ENCODE measurements at places on chromosomes 7 and 10.

DNA sequence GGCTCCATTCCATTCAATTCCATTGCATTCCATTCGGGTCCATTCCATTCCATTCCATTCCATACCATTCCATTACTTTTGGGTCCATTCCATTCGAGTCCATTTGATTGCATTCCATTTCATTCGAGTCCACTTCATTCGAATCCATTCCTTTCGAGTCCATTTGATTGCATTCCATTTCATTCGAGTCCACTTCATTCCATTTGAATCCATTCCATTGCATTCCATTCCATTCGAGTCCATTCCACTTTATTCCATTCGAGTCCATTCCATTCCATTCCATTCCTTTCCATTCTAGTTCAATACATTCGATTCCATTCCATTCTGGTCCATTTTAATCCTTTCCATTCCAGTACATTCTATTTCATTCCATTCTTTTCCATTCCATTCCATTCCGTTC lies 334.0 kb downstream of the ZNF33B start:
- DNase-seq, result no peak

- no peak for DNase-seq
Measured at GRCh38 chr10:113097036-113097435, 147.0 kb downstream of the TCF7L2 start.

DNA sequence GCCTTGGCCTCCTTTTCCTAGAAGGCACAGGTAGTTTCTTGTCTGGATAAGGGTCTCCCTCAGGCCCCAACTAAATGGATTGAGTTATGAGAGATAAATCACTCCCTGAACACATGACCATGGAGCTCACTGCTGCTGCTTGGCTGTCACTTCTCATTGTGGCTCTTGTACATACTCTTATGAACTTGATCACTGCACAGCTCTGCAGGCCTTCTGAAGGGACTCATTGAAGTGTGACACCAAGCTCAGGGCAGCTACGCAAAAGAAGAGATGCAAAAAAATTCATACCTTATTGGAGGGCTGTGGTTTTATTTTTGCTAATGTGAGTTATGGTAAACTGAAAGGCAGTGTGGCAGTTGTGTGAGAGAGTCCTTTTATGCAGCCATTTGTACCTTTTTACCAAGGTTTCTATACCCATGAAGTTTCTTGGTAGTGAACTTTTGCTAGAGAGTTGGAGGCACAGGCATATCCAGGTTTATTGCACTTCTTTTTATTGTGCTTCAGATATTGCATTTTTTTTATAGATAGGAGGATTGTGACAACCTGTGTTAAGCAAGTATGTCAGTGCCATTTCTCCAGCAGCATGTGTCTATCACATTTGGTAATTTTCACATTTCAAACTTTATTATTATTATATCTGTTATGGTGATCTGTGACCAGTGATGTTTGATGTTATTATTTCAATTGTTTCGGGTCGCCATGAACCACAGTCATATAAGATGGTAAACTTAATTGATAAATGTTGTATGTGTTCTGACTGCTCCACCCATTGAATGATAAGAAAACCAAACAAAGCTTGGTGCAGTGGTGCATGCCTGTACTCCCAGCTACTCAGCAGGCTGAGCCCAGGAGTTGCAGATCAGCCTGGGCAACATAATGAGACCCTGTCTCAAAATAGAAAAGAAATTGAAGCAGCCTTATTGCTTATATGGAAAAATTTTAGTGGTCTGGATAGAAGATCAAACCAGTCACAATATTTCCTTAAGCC lies 100.6 kb downstream of the LRRC4 start:
- DNase-seq, result no peak

DNA sequence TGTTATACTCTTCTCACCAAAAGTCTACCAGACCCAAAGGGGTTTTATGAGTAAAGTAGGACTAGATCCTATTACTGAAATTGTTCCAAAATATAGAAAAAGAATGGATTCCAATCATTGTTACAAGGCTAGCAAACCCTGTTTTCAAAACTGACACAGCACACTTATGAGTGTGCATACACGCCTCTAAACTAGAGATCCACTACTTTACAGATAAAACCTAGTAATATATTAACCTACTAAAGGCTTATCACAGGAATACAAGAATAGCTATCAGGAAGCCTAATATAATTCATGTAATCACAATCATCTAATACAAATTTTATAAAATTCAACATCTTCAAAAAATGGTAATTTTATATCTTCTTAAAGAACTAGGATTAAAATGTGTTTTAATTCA lies 52.2 kb downstream of the ERCC6 start:
- DNase-seq, result no peak

GRCh38 chr10:77636282-77636966 lies 1.2 kb downstream of the KCNMA1 start:
- DNase-seq, result no peak

GRCh38 chr7:65239707-65240352 lies 133.8 kb upstream of the ZNF92 start:
- no peak for DNase-seq

DNA sequence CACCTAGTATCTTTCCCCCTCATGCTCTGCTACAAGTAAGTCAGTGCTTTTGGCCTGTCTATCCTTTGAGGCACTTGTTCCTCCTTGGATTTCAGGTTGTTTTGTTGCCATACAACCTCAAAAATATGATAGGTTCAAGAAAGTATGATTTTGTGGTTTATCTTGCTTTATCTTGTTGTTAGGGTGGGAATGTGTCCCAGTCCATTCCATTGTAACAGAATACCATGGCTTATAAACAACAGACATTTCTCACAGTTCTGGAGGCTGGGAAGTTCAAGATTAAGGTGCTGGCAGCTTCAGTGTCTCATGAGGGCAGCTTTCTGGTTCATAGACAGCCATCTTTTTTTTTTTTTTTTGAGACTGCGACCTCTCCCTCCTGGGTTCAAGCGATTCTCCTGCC lies 72.1 kb downstream of the TMEM270 start:
- DNase-seq, result no peak

DNA sequence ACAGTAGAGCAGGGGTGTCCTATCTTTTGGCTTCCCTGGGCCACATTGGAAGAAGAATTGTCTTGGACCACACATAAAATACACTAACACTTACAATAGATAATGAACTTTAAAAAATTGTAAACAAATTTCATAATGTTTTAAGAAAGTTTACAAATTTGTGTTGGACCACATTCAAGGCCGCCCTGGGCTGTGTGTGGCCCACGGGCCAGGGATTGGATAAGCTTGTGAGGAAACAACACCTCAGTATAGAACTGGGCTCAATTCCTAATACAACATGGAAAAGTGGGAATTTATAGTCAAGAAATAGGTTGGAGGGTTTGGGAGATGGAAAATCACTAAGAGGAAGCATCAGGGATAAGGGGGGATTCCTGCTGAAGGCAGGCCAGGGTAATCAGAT lies 17.7 kb downstream of the ZNF277 start:
- DNase-seq, result no peak

- no peak for DNase-seq
Measured at GRCh38 chr10:77920495-77920894, 6.1 kb downstream of the DLG5 start.

GRCh38 chr7:66964411-66964810 lies 31.0 kb downstream of the SBDS start:
- DNase-seq, result no peak

- no peak for DNase-seq
Measured at GRCh38 chr7:1318661-1319060, 86.0 kb downstream of the UNCX start.

DNA sequence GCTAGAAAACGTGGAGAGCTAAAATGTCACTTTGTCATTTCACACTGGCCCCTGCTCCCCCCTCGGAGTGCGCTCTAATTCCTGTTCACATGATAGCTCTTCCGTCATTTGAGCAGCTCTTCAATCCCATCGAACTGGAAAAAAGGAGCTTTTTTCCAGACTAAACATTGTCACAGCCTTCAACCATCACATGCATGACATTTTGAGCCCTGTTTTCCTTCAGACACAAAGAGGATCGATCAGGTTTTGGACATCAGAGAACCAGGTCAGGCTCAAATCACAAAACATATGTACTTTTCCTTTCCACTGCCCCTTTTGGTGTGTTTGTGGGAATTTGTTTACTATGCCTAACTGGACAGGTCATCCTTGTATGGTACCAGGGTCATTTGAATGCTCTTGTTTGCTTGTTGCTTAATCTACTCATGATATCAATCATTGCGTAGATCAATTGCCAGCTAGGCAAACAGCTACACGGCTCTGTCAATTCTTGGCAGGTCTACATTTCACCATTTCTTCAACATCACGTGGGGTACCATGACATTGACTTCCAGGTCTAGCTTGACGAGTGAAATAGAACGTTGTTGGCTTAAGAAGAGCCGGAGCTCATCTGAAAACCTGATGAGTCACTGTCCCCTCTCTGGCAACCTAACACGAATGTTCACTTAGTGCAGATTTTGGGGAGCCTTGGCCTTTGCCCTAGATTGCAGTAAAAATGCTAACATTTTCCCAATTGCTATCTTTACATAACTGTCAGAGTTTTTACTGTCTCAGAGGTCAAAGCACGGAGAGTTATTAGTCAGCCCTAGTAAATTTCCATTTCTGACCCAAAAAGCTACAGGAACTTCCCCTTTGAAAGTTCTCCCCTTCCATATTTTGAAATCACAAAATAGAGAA lies 87.3 kb downstream of the LYZL2 start:
- DNase-seq, result no peak

DNA sequence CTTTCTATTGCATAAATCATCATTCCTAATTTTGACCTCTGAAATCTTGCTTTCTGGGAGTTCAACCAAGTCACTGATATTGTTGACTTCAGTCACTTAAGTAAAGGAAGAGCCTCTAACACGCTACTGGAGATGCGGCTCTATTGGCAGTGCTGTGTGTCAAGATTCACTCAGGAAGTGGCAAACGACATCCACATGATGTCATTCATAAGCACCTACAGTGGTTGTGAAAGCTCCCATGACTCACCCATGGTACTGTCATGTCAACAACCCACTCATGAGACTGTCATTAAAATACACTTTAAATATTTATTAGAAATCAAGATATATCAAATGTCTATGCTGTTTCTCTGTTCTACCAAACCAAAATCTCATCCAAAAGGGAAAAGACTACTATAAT lies 52.5 kb upstream of the LHFPL3 start:
- no peak for DNase-seq

DNA sequence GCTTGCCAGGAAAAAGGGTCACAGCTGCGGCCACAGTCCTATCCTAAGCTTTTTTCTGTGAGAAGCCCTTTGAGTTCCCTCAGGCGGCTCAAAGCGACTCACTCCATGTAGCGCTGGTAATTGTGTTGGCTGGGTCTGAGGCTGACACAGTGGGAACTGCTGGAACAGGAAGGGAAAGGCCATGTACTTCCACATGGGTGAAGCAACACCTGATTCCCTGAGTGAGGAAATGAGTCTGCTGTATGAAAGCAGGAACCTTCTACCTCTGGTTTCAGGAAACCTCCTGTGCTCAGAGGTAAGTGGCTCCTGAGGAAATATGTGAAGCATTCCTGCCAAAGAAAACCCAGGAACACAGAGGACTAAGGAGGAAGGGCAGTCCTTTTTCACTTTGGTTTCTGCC lies 734.6 kb upstream of the SORCS1 start:
- no peak for DNase-seq

GRCh38 chr10:112763916-112764520 lies 186.0 kb upstream of the TCF7L2 start:
- DNase-seq, result no peak

DNA sequence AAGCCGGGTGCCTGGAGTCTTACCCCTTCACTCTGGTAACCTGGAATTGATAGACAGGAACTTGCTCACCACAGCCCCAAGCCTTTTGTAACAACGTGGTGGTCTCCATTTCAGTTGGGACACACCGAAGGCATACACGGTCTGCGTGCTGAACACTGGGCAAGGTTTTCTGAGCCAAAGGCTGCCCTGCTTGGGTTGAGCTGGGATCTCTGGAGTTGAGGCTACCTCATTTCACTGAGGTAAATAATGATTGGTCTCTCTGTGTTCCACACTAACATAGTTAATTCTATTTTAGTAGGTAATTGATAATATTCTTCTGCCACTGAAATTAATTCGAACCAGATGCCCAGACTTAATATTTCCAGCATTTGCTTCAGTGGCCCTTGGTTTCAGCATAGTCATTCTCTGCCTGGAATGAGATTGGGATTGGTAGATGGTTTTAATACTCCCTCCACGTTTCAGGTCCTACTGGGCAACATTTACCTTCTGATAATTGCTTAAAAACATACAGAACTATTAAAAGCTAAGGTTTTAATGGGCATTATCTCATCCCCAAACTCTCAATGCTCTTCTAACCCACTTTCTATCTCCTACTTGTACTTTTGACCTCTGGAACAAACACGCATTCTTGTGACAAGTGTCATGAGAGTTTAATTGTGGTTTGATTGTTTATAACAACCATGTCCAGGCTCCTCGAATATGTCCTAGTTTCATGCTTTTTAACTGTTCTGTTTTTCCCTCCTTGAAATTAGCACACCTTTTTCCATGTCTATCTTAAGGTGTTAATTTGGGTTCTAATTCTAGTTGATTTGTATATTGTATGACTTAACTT lies 202.3 kb upstream of the KLF6 start:
- no peak for DNase-seq

- DNase-seq, result no peak
Measured at GRCh38 chr10:98713586-98713985, 266.9 kb upstream of the HPS1 start.

DNA sequence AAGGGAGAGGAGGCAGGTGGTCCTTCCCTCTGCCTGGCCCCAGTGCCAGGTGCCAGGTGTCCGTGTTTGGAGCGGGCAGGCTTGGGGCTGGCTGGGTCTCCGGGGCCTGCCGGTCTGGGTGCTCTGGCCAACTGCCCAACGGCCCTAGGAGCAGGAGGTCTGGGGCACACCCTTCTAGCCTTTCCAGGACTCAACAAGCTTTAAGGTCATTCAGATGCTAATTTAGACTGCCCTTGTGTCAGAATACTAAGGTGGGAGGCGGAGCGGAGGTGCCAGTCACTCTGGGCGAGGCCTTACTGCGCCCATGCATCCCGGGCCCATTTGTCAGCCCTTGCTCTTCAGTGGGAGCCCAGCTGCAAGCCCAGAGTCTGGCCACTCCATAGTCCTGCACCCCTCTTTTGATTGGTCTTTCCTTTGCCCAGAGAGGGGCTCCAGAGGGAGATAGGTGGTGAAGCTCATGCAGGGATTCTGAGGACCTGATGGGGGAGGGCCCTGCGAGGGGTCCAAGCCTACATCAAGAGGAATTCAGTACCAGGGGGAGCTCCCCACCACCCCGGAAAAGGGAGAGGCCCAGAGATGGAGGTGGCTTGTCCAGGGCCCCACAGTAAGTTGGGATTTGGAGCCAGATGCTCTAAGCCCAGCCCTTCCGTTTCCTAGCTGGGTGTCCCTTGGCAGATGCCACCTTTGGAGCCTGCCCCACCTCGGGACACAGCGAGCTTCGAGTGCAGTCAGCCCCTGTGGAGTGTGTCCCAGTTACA lies 1.3 kb downstream of the PGAM2 start:
- DNase-seq, result no peak
